ENCODE measurements at places on chromosomes 6 and 20.

DNA sequence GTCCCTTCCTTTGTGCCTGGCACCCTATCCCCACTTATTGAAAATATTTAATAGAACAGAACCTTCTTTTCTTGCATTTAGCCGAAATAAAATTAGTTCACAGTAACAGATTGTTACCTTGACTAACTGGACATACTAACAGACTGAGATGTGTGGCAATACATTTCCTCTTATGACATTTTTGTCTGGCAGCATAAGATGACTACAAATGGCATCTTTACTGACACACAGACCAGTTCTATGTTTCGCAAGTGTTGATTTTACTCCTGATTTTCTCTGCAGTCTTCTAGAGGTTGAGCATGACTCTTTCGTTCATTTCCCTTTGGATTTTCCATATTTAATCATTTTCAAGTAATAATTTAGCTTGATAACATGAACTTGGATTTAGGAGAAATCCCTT, 474.6 kb downstream of the CBLN4 start:
- DNase-seq: no peak

DNA sequence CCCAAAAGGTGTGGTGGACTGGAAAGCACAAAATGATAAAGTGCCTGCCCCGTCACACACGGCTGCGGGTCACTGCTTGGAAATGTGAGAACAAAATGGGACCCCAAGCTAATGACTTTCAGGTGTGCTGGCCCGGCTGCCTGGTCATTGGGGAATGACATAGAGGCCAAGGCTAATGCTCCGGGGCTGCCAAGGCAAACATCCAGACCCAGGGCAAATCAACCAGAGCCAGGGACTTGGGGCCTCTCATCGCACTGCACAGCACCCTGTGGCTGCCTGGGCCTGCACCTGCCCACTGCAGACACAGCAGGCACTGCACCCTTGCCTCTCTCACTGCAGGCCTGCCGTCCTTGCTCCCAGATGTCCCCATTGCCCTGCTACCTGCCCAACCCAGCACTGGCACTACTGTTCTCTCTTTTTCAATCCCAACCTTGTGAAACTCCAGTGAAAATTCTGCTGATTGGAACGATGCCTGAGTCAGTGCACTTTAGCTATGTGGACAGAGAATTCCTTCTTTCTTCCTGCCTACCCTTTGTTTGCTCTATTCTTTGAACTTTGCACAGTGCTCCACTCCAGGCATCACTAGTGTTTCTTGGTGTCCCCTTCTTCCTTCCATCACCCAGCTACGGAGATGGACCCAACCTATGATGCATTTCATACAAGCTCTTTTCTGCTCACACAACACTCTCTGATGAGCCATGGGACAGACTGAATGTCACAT, 849.5 kb downstream of the MAFB start:
- DNase-seq: no peak

- no peak for DNase-seq
Observed at GRCh38 chr6:42618105-42618504, 54.3 kb downstream of the UBR2 start.

GRCh38 chr20:2799688-2800520, 523 bp downstream of the CPXM1 start:
- DNase-seq: no peak

DNA sequence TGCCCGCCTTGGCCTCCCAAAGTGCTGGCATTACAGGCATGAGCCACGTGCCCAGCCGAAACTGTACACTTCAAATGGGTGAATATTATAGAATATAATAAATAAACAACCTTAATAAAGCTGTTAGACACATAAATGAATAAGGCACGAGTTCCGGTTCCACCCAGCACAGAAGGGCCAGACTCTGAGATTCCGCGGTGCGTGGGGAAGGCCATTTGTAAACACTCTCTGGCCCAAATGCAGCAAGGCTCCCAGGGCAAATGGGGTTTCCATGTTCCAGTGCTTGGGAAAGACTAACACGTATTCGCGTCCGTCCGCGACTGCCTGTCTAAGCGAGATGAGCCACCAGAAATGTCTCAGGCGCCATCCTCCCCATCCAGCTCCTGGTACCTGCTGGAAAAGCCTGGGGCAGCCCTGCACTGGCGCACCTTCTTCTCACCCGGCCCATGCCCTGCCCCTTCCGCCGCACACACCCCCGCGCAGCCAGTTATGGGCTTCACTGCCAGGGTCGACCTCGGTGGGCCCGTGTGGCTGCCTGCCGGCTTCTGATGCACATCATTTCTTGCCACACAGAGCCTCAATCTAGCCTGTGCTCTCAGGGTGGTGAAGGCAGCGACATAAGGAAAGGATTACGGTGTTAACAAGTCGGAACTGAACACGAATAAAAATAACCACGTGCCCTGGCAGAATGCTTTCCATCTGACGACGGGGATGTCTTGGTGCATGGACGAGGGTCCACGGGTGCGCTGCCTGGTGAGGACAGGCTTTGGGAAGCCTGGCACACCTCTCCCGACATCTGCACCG, 5.5 kb upstream of the LSM14B start:
- no peak for DNase-seq

DNA sequence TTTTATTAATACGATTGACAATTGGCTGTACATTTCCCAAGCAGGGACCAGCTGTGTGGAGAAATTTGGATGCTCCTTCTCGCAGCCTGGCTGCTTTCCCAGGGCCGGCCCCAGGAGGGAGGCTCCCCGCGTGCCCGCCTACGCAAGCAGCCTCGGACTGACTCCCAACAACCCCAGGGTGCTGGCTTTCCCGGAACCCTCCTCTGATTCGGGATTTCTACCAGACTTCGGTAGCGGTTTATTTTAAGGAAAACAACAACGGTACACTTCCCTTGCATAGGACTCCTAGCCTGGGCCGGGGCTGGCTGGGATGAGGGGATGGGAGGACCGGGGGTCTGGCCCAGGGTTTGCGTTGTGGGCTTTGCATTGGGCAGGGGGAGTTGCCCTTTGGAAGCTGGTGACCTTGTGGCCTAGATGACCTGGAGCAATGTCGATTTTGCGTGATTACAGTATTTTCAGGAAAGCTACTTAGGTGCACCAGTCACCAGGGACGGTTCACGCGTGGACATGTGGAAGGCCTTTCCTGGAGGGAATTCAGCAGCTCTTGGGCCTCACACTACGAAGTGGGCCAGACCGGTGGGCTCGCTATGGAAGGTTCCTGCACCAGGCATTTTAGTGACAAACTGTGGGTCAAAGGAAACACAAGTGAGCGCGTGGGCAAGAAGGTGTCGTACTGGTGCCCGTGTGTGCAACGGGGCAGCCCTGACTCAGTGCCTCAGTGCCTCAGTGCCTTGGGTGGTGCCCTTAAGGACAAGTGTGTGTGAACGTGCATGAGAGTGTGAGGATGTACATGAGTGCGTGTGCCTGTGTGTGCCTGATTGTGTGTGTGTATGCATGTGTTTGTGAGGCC, 20.7 kb upstream of the PHACTR3 start:
- no peak for DNase-seq

- DNase-seq: no peak
Observed at GRCh38 chr20:62887152-62887859, 25.7 kb upstream of the TCFL5 start.

- no peak for DNase-seq
Observed at GRCh38 chr6:107418118-107418517, 41.2 kb downstream of the PDSS2 start.

DNA sequence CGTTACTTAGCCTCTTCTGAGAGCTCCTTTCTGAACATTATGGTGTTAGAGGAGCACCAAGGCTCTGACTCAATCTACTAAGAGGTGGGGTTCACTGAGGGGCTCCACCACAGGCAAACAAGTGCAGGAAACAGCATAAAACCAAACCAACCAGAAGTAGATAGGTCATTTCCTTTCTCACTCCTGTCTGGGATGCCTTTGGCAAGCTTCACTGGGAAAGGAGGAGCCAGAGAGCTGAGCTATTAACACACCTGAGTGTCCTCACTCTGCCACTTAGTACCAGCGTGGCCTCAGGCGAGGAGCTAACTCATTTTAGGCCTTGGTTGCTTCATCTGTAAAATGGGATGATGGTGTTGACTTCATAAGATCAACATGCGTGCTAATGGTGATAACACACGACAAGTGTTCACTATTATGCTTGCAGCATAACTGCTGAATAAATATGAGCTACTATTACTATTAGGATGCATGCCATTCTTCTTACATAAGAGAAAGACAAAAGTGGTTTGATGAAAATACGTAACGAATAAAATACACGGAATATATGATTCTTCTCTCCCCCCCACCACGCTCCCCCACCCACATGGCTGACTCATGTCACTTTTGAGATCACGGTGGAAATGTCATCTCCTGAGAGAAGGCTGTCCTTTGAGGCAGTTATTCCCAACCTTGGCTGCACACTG, 185.4 kb downstream of the BCAS1 start:
- no peak for DNase-seq

- no peak for DNase-seq
Observed at GRCh38 chr6:33439956-33440648, 14.3 kb upstream of the ZBTB9 start.

GRCh38 chr6:41157323-41157722, 3.2 kb upstream of the TREML1 start:
- no peak for DNase-seq

- no peak for DNase-seq
Observed at GRCh38 chr6:36128073-36128472, 2.2 kb upstream of the MAPK13 start.

DNA sequence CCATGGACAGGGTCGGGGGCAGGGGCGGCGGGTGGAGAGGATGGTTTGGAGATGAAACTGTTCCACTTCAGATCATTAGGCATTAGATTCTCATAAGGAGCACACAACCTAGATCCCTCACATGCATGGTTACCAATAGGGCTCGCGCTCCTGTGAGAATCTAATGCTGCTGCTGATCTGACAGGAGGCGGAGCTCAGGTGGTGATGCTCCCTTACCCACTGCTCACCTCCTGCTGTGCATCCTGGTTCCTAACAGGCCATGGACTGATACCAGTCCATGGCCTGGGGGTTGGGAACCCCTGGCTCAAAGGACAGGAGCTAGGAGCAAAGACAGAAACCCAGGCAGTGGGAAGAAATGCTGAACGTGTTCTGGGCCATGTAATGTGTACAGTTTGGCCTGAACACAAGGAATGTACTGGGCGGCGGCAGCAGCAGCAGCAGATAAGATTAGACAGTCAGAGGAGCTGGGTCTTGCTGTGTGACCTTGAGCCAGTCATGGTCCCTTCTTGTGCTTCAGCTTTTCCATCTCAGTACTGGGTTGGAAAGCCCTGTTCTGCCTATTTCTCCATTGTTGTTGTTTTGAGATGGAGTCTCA, 4.7 kb upstream of the SPAG4 start:
- no peak for DNase-seq

DNA sequence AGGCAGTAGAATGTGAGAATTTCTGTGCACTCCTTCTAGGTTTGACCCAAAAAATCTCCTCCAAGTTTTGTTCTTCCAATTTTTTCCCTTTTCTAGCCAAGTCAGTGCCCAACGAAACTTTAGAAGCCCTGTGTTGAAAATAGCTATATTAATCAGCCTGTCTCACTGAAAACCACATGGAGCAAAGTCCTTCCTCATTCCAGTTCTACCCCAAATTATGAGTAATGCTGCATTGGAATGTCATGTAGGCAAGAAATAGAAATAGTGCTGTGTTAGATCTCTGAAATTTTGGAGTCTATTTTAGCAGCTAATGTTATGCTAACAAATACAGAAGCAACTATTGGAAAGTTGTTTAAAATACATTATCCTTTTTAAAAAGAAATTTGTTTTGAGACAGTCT, 725.5 kb downstream of the TBC1D32 start:
- DNase-seq: no peak
